ENCODE measurements at places on chromosomes 5 and 9.

DNA sequence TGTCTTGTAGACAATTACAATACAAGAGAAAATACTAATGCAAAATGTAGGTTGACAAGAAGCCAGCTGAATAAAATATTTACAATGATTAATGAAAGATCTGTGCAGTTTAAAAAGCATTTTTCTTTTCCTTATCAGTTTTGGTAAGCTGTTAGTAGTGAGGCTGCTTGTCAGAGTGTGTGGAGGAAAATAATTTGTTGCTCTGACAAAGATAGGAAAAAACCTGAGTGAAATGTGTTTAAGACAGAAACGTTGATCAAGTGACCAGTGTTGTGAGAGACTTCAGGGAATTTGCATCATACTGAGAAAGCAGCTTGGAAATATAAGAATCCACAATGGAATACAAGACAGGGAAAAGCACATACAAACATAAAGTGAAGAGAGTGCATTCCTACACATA lies 360.3 kb upstream of the CDH18 start:
- no peak for DNase-seq

GRCh38 chr9:135260221-135261180 lies 173.0 kb downstream of the OLFM1 start:
- DNase-seq, result no peak

DNA sequence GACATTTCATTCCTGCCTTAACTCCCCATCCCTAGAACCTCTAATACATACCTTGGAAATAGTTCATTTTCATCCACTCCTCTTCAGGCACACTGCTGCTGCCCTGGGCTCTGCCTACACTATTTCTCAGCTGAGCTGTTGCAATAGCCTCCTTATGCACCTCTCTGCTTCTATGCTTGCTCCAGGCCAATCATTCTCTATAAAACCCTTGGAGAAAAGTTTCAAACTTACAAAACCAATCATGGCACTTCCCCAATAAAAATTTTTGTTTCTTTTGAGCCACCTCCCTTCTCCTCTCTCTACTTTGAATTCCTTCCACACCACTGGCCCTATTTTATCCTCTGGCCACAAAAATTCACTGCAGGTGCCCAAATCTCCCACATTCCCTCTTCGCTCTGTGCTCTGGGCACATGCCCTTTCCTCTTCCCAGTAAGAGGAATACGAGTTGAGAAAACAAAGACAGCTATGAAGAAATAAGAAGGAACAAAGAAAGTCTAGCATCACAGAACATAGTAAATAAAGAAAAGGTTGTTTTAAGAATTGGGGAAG lies 301.4 kb downstream of the ELAVL2 start:
- no peak for DNase-seq

GRCh38 chr9:132068605-132069004 lies 11.1 kb downstream of the MED27 start:
- no peak for DNase-seq

- peak; percentile 32 for DNase-seq
Measured at GRCh38 chr5:178288401-178289368, 56.1 kb upstream of the PHYKPL start.

Measured in muscle of back (tissue), 13 donors.